Peyer's patch (tissue), 4 donors: ENCODE measurements at places on chromosomes 6 and 20. TPM values are rescaled to one million over a fixed set of nuclear protein-coding genes. Genes with fewer than 3 reads are reported as not detected.

CALHM5 gene
- 0.09 TPM for total RNA-seq

SSTR4 gene
- not detected for total RNA-seq

FKBP1A gene
- 88.3 TPM for total RNA-seq

PRDM13 gene
- not detected for total RNA-seq

ELOVL4 gene
- 0.85 TPM for total RNA-seq

LY6G6D gene
- not detected for total RNA-seq

CCN6 gene
- not detected for total RNA-seq

DSP gene
- total RNA-seq, result 163 TPM

TMEM74B gene
- 11.6 TPM for total RNA-seq

FAM217A gene
- not detected for total RNA-seq

SLC22A2 gene
- not detected for total RNA-seq

BANF2 gene
- total RNA-seq, result not detected

IL17F gene
- not detected for total RNA-seq

GSTA3 gene
- total RNA-seq, result not detected

THBD gene
- 12.9 TPM for total RNA-seq

GRM1 gene
- total RNA-seq, result not detected

PHACTR2 gene
- 39.8 TPM for total RNA-seq

LY6G5B gene
- 18.4 TPM for total RNA-seq

NFKBIE gene
- 20.7 TPM for total RNA-seq

OPRL1 gene
- total RNA-seq, result not detected

BTBD3 gene
- 47.6 TPM for total RNA-seq

LIN28B gene
- total RNA-seq, result not detected

COL9A1 gene
- not detected for total RNA-seq

C6orf15 gene
- total RNA-seq, result not detected

ZMYND8 gene
- total RNA-seq, result 51.3 TPM

MCHR2 gene
- total RNA-seq, result not detected

GPX5 gene
- not detected for total RNA-seq

WFDC12 gene
- total RNA-seq, result not detected

LPA gene
- 1.7 TPM for total RNA-seq

BPI gene
- not detected for total RNA-seq

TCP11 gene
- total RNA-seq, result not detected
